Activated CD4-positive, alpha-beta T cell treated with anti-CD3 and anti-CD28 coated beads, Interleukin-2, amount 50 U/mL, for 24 hours (primary cell): ENCODE measurements at places on chromosomes 4 and X.

DNA sequence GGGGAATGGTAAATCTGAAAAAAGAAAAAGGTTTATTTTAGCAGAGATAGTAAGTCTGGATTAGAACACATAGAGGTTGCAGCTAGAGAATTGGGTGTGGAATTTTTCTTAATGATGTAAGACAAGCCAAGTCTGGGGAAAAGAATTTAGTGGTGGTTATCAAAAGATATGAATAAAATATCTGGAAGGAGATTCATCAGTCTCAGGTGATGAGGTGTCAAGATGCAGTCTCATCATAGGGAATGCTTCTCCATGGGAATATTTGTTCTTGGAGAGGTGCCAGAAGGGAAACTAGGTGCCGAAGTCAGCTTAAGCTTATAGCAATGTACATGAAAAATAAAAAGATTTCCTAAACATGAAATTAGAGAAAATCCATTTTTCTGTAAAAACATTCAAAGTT, 504.1 kb upstream of the NR3C2 start:
- no peak for DNase-seq

DNA sequence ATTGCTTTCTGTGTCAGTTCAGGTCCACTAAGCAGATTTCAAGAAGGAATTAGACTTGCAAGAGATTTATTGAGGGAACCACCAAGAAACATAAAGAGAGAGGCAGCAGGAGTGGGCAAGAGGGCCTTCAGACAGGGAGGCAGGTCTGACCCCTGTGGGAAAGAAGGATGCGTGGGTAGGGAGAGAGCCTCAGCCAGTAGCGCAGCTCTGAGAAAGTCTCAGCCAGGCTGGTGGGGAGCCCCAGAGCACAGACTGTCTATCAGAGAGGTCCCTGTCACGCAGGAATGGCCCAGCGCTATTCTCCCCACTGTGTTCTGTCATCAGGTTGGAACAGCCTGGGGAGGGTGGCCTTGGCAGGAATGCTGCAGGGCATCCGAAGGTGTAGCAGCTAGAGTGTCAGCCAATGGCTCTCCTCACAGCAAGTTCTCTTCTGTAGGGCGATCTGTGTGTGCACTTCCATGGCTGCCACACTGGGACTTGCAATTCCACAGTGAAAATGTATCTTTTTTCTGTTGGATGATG, 48.0 kb downstream of the OTC start:
- DNase-seq: no peak

DNA sequence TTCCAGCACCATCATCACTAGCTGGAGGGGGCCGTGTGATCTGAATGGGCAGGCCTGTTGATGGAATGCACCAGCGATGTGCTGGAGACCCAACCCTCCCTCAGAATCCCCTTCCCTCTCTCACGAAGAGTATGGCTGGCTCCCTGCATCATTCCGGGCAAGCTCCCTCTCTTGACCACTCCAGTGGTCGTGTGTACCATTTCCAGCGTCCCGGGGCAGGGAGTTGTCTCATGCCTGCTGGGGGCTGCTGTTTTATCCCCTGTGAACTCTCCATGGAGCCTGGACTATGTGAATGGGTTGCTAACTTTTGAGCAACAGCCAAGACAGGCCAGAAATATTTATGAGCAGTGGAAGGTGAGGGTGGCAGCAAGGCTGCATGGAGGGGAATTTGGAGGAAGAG, 8.1 kb downstream of the CSAG1 start:
- DNase-seq: no peak

DNA sequence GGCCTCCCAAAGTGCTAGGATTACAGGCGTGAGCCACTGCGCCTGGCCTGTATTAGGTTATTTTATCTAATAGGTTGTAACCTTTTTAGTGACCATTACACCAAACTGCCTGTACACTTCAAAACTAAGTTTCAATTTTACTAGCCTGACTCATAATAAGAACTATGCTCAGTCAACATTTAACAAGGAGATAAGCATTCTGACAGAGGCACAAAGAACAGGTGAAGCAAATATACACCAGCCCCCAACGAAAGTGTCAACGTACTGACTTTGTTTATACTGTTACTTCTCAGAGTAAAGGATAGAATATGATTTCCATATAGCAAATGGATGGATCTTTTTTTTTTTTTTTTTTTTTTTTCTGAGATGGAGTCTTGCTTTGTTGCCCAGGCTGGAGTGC, 62.8 kb downstream of the SHISA3 start:
- DNase-seq: no peak

GRCh38 chr4:180805101-180805500, 1438.1 kb upstream of the TENM3 start:
- no peak for DNase-seq

- DNase-seq: no peak
Observed at GRCh38 chr4:145819853-145820181, 118.8 kb downstream of the ZNF827 start.

- no peak for DNase-seq
Observed at GRCh38 chrX:75297508-75297907, 23.6 kb downstream of the UPRT start.

- DNase-seq: peak; percentile 88
Observed at GRCh38 chr4:38131371-38132091, 171.3 kb downstream of the PTTG2 start.

DNA sequence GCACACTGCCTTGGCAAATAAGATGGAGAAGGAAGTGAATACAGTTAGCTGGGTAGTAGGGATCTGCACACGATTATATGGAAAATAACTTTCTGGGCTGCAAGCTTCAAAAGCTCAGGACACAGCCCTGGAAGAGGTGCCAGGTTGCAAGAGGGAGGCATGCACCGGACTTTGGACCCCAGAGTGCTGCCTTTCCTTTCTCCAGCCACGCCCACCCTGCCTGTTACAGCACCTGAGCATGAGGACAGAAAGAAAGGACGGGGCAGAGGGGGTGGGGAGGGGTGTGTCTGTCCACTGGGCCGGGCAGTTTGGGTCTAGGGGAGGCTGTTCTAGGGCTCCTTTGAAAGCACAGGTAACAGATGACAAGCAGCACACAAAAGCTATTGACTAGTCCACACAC, 152.8 kb downstream of the ENPP6 start:
- no peak for DNase-seq
